BJ (cell line): ENCODE measurements at places on chromosomes 5 and 9.

DNA sequence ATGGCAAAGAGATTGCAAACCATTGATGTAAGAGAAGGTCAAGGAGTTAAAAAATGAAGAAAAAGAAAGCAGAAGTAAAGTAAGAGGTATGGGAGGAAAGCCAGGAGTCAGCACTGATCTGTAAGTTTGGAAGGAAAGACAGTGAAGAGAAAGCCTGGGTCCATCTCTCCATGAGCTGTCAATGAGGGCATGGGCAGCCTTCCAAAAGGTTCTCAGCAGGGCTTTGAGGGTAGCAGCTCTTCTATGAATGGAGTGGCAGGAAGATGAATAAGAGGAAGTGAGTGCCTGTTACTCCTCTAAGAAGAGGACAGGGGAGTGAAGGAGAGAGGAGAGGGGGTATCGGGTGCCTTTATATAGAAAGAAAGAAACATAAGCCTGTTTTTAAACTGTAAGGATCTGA lies 97.1 kb downstream of the ADCY2 start:
- DNase-seq: no peak

- no peak for DNase-seq
Measured at GRCh38 chr5:95909738-95910137, 51.9 kb downstream of the ELL2 start.

DNA sequence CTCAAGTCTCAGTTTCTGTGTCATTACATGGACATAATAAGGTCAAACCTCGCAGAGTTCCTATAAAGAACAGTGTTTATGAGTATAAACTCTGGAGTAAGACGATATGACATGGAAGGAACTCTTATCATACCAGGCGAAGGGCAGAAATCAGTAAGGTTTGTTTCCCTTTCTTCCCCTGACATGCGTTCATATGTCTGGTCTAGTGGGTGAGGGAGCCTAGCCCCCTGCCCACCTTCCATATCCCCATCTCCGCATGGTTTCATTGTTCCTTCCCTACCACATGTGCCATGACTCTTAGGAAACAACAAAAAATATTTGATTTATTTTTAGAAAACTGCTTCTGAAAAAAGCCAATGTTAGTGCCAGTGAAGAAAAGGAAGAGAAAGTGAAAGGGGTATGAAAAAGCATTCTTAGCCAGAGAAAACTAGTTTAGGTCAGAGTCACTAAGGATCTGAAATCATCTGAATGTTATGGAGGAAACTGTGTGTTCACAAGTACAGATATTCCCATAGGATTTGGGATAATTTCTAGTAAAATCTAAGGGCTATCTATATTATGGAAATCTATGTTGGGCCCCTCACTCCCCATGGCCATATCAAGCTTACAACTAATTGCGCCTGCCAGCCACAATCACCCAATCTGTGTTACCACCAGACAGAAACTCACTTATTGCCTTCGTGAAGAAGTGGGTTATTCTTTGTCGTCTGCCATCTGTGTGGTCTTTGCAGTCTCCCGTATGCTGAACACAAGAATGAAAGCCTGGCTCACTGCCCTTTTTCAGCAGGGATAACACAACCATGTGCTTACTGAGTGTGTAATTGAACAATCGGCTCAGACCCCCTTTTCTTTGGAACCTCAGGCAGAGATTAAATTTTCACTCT lies 19.9 kb upstream of the HMHB1 start:
- no peak for DNase-seq

- no peak for DNase-seq
Measured at GRCh38 chr5:14790220-14790619, 81.4 kb downstream of the ANKH start.

DNA sequence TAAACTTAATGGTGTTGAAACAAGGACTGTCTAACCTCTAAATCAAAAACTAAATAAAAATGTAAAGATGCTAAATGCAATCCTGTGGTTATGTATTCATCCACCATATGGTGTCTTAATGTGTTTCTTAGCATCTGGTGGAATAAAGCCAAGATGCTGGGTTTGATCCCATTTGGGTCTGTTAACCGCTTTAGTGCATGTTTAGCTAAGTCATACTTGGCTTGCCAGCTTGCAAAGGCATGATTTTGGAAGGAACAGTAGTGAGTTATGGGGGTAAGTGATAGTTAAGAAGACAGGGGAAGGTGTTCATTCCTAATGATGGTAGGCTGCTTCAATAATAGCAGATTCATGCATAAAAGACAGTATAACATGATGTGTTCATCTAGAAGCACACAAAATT lies 139.0 kb upstream of the SLC27A6 start:
- DNase-seq: no peak

- no peak for DNase-seq
Measured at GRCh38 chr9:99231711-99232110, 9.6 kb downstream of the SEC61B start.

DNA sequence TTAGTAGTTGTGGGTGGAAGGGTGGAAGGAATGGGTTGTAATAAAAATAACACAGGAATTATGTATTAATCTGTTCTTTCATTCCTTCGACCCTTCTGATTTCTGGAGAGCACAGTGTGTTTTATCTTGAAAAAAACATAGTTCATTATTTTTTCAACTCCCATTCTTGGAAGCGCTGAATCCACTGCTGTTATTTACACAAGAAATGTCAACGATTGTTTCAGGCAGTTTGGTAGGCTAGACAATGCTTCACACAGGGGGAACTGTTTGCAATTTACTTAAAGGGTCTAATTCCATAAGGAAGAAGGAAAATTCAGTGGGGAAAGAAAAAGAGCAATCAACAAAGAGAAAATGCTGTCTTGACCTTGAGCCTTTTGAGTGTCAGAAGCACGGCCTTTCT lies 142.9 kb downstream of the TLE1 start:
- DNase-seq: no peak

- peak; percentile 93 for DNase-seq
Measured at GRCh38 chr5:174837919-174838902, 113.8 kb downstream of the MSX2 start.

DNA sequence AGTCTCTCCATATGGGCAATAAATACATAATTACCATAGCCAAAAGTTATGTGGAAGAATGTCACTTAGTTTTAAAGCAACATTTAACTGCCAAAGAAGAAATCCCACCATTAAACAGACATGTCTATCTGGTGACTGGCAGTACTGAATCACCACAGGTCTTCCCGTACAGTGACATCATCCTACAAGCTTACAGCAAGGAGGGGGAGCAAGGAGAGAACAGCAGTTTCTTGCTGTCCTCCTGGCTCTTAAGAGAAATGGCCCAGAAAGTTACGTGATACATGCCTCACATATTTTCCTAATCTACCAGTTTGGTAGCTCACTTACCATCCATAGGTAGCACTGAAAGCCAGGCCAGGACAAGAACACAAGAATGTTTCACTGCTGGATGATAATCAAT lies 671.0 kb downstream of the DMRTA1 start:
- no peak for DNase-seq

DNA sequence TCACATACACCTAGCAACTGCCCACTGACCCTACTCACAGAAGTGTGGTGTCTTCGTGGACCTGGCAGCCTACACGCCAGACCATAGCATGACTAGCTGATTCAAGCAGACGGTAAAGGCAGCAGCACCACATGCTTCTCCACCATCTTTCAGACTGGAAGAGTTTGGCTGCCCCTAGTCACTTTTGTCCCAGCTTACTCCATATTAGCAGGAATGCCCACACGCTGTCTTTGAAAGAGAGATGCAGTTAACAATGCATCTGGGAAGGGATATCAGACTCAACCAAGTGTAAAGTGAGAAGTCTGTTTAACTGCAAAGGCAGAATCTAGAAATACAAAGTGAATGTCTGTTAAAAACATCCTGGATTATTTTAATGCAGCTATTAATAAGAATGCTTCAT lies 177.2 kb upstream of the GNA14 start:
- no peak for DNase-seq

GRCh38 chr9:15032860-15033259 lies 122.6 kb upstream of the FREM1 start:
- no peak for DNase-seq

DNA sequence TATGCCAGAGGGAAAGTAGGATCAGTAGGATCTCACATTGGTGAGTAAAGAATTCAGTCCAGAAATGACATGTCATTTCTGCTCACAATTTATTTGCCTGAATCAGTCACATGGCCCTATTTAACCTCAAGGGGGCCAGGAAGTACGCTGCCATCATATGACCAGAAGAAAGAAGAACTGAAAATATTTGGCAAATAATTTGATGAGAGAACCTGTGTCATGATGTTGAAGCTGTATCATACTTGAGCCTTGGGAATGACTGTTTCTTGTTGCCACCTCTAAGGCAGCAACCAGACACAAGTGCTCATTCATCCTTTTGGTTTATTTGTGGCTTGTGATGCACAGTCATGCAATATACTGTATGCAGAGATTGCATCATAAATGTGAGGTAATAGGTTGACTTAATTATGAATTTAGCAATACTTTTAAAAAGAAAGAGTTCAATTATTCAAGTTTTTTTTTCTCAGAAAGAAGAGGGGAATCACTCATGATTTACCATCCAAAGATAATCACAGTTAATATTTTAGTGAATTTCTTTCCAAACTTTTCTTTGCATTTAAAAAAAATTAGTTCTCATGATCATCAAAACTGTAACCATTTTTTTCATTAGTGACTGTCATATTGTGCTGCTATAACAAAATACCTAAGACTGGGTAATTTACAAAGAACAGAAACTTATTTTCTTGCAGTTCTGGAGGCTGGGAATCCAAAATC lies 8.2 kb upstream of the ZFYVE16 start:
- DNase-seq: no peak

- DNase-seq: no peak
Measured at GRCh38 chr9:137814841-137815240, 62.7 kb upstream of the CACNA1B start.

DNA sequence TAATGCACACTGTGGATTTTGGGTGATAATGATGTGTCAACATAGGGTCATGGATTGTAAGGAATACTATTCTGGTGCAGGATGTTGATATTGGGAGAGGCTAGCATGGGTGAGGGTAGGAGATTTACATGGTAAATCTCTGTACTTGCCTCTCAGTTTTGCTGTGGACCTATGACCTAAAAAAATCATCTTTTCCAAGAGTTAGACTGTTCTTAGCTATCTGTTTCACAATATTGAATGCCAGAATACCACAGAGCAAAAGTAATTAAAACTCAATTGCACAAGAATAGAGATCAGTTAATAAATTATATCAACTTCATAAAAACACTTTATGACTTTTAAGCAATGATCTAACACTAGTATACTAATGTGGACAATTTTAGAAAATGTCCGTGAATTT lies 651.6 kb downstream of the HTR1A start:
- DNase-seq: no peak

GRCh38 chr9:70761139-70761670 lies 346.7 kb upstream of the KLF9 start:
- no peak for DNase-seq

- DNase-seq: no peak
Measured at GRCh38 chr5:131114754-131115153, 50.3 kb downstream of the HINT1 start.

DNA sequence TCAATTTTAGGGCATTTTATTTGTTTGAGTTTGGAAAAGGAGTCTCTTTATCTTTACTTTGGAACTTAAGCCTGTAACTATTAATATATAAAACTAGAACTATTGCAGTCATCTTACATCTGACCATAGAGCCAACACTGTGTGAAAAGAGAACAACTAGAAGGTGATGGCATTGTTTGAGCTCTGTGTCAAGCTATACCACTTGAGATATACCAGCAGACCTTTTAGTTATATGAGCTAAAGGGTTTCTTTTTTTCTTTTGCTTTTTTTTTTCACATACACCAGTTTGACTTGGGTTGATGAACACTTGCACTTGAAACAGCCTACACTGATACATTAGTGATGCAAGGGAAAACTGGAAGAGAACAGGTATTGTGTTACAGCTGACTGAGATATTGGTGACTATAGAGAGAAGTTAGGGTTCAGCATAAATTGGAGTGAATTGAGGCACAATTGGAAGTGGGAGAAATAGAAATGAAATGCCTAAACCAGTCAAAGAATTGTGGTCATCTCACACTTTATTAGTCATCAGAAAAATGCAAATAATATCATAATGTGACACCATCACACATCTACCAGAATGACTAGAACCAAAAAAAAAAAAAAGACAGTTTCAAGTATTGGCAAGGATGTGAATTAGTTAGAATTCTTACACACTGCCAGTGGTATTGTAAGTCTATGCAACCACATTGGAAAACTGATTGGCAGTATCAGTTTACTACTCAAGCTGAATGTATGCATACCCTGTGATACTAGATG lies 60.9 kb downstream of the ADRB2 start:
- DNase-seq: no peak

- no peak for DNase-seq
Measured at GRCh38 chr9:24035816-24036215, 209.8 kb upstream of the ELAVL2 start.

- DNase-seq: no peak
Measured at GRCh38 chr5:127599320-127599719, 49.6 kb upstream of the CTXN3 start.

GRCh38 chr5:173232499-173233346 lies 2.3 kb downstream of the NKX2-5 start:
- DNase-seq: no peak

DNA sequence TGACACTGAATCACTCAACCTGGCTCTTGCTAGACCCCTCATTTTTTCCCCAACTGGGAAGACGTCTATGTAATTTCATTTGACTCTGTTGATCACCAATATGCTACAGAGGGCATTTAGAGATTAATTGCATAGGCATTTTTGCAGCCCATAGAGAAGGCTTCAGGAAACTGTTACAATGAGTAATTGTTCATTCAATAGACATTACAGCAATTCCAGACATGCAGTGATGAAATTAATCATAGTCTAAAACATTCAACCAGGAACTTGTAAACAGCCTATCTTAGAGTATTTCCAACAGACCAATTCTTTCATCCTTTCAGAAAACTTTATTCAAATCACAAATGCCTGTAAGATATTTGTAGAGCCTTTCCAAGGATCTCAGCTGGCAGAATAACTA lies 122.3 kb downstream of the MARCHF11 start:
- peak; percentile 26 for DNase-seq

- no peak for DNase-seq
Measured at GRCh38 chr5:21649969-21650368, 1203.2 kb downstream of the CDH12 start.

- DNase-seq: no peak
Measured at GRCh38 chr5:589588-589987, 22.6 kb upstream of the CEP72 start.

DNA sequence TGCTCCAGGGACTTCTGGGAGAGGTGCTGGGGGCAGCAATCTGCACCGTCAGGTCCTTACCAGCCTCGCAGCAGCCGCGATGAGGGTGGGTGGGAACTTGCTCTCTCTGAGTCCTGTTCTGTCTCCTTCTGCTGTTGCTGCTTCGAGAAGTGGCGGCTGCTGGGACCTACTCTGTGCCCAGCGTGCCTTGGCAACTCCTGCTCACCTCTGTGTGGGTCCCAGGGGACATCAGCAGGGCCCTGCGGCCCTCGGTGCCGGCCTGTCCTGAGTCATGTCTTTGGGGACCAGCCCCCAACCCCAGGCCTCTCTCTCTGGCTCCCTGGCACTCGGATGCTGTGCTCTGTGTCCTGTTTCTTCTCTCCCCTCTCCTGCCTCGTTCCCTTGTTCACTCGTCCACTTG lies 49.5 kb downstream of the KCNT1 start:
- DNase-seq: no peak
